ENCODE measurements at places on chromosomes 2 and 18. TPM values are rescaled to one million over a fixed set of nuclear protein-coding genes. Genes with fewer than 3 reads are reported as not detected.

GRCh38 chr2:28745876-28746275 is 5.8 kb upstream of the PPP1CB start:
- no peak for DNase-seq
- no peaks in the 10 kb centered on the region for H3K36me3 ChIP-seq
- no peaks in the 10 kb centered on the region for H3K27me3 ChIP-seq
- no peak overlapping the region for H3K4me3 ChIP-seq
- H3K4me1 ChIP-seq = peaks cover 9% of the 10 kb centered on the region
- no peak overlapping the region for H3K27ac ChIP-seq

GRCh38 chr2:9762941-9763340 is 80.3 kb upstream of the TAF1B start:
- H3K27me3 ChIP-seq = no peaks in the 10 kb centered on the region
- H3K27ac ChIP-seq = no peak overlapping the region
- DNase-seq = no peak
- H3K4me3 ChIP-seq = no peak overlapping the region
- no peaks in the 10 kb centered on the region for H3K36me3 ChIP-seq

DNA sequence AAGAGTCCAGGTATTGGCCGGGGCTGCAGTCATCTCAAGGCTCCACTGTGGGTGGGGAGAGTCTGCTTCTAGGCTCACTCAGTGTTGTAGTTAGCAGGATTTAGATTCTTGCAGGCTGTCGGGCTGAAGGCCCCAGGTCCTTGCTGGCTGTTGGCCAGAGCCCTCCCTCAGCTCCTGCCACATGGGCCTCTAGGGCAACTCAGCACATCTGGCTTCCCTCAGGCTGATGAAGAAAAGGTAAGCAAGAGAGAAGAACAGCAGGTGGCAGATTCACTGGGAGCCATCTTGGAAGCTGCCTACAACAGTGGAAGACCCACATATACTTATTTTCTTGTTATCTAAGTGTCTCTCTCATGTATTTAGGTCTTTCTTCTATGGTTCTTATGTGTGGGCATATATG is 4.3 kb downstream of the MRPS9 start:
- H3K4me3 ChIP-seq = no peak overlapping the region
- peak; percentile 18 for DNase-seq
- H3K27ac ChIP-seq = no peak overlapping the region

DNA sequence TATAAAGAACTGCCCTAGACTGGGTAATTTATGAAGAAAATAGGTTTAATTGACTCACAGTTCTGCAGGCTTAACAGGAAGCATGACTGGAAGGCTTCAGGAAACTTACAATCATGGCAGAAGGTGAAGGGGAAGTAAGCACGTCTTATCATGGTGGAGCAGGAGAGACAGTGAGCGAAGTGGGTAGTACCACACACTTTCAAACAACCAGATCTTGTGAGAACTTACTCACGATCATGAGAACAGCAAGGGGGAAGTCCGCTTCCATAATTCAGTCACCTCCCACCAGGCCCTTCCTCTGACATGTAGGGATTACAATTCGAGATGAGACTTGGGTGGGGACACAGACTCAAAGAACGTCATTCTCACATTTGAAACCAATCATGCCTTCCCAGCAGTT is 260.1 kb upstream of the FAM98A start:
- no peak overlapping the region for H3K4me3 ChIP-seq
- H3K27me3 ChIP-seq = no peaks in the 10 kb centered on the region
- H3K4me1 ChIP-seq = no peaks in the 10 kb centered on the region
- H3K36me3 ChIP-seq = no peaks in the 10 kb centered on the region

GRCh38 chr2:159996792-159997546 is 65.4 kb downstream of the PLA2R1 start:
- H3K4me1 ChIP-seq = no peaks in the 10 kb centered on the region
- H3K4me3 ChIP-seq = no peak overlapping the region
- no peak for DNase-seq
- H3K36me3 ChIP-seq = no peaks in the 10 kb centered on the region

DNA sequence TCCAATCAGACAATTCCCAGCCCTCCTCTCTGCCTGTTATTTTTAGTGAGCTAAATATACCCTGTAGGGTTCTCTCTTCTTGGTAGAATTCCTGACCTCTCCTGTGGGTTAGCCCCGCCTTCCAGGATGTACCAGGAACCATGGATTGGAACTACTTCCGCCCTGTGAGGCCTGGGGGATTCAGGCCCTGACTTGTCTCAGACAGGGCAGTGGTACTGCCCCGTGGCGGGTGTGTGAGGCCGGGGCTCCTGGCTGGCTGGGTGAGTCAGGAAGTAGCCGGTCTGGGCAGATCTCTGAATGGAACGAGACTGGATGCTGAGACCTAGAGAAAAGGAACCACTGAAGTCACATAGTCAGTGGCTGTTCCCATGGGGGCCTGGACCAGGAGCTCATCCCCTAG is 50.5 kb downstream of the DYSF start:
- no peaks in the 10 kb centered on the region for H3K27me3 ChIP-seq
- no peak overlapping the region for H3K4me3 ChIP-seq
- peak; percentile 61 for DNase-seq
- H3K4me1 ChIP-seq = no peaks in the 10 kb centered on the region
- no peaks in the 10 kb centered on the region for H3K36me3 ChIP-seq

DNA sequence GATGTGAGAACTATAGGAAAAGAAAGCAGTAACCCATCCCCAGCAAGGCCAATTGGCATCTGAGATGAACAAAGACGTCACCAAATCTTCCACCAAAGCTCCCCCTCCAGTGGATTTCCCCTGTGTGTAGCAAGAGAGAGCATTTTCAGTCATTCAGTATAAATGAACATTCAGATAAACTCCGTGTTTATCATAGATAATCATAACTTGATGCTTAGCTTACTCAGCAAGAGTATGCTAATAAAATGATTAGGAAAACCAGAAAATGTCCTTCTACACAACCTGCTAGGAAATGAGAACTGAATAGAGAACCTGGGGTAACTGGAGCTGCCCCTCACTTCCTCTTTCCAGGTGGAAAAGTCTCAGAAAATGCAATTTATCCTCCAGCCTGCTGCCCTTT is 198.0 kb upstream of the CCDC150 start:
- H3K4me1 ChIP-seq = no peaks in the 10 kb centered on the region
- no peak overlapping the region for H3K27ac ChIP-seq
- H3K27me3 ChIP-seq = no peaks in the 10 kb centered on the region
- H3K36me3 ChIP-seq = no peaks in the 10 kb centered on the region

GRCh38 chr2:157971702-157972101 is 95.6 kb upstream of the ACVR1 start:
- DNase-seq = no peak
- no peak overlapping the region for H3K27ac ChIP-seq
- H3K36me3 ChIP-seq = no peaks in the 10 kb centered on the region
- no peaks in the 10 kb centered on the region for H3K27me3 ChIP-seq
- H3K4me1 ChIP-seq = no peaks in the 10 kb centered on the region
- H3K4me3 ChIP-seq = no peak overlapping the region

GRCh38 chr2:11495844-11496681 is 30.1 kb upstream of the E2F6 start:
- H3K4me3 ChIP-seq = no peak overlapping the region
- H3K36me3 ChIP-seq = no peaks in the 10 kb centered on the region
- H3K4me1 ChIP-seq = peaks cover 12% of the 10 kb centered on the region
- peak overlapping the region; percentile 46 for H3K27ac ChIP-seq
- DNase-seq = peak; percentile 83

- no peak for DNase-seq
- no peak overlapping the region for H3K27ac ChIP-seq
- no peak overlapping the region for H3K4me3 ChIP-seq
- no peaks in the 10 kb centered on the region for H3K4me1 ChIP-seq
Measured at GRCh38 chr18:78782951-78783563, 196.6 kb upstream of the SALL3 start.

DNA sequence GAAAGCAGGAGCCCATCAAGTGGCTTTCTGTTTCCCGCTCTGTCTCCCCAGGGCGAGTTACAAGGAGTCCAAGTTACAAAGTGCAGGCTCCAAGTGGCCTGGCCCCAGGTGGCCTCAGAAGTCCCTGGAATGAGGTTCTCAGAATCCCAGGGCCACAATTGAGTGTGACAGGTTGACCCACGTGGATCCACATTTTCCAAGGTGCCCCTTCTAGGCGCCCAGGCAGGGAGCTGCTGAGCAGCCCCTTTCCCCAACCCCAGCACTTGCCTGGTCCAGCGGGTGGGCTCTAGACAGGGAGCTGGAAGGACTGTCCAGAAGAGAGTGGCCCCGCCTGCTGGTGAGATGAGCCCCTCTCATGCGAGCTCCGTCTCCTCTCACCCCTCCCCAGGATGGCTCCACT is 253.4 kb downstream of the CYP26B1 start:
- no peaks in the 10 kb centered on the region for H3K4me1 ChIP-seq
- H3K36me3 ChIP-seq = no peaks in the 10 kb centered on the region
- no peak overlapping the region for H3K4me3 ChIP-seq
- no peak overlapping the region for H3K27ac ChIP-seq

DNA sequence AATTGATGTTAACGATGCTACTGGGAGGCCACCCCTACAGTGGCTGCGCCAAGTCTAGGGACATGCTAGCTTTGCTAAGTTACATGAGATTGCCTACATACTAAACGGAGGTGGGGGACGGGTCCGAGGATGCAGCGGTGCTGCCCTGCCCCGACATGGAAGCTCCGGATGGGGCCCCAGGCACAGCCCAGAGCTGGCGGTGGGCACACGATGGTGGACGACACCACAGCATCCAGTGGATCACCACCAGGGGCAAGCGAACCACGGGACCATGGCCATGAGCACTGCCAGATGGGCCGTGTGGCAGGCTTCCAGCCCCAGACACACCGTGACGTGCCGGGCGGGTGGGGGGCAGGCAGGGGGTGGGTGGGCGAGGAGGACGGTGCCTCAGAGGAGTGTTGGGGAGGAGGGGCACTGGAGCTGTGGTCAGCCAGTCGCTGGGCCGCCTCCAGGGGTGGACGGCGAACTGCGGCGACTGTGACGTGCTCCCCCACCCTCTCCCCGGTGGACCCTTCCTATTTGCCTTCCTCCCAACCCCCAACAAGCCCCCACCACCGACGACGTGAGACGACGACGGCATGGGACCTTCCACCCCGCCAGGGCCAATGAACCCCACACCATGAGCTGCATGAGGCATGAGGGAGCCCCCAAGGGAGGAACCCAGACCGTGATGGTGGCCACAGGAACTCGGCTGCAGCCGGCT is 90.6 kb upstream of the ANKRD30BL start:
- no peak overlapping the region for H3K4me3 ChIP-seq
- no peak for DNase-seq
- H3K4me1 ChIP-seq = no peaks in the 10 kb centered on the region
- peaks cover 12% of the 10 kb centered on the region for H3K27me3 ChIP-seq
- no peaks in the 10 kb centered on the region for H3K36me3 ChIP-seq

DNA sequence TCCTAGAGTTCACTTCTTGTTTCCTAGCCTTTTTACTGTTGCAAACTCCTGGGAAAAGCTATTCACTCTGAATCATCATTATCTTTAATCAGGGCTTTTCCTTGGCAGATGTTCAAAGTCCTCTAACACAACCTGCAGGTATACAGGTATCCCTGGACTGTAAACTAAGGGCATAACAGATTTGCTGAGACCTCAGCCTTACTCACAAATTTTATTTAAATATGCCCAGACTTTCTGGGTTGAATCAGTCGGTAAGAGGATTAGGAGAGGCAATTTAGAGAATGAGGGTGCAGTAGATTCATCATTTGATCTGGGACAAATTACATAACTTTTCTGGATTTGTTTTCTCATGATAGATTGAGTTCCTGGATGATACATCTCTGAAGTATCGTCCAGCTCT is 217.8 kb upstream of the STON1 start:
- H3K4me1 ChIP-seq = no peaks in the 10 kb centered on the region
- no peaks in the 10 kb centered on the region for H3K36me3 ChIP-seq
- DNase-seq = no peak
- no peaks in the 10 kb centered on the region for H3K27me3 ChIP-seq
- no peak overlapping the region for H3K27ac ChIP-seq
- no peak overlapping the region for H3K4me3 ChIP-seq

DNA sequence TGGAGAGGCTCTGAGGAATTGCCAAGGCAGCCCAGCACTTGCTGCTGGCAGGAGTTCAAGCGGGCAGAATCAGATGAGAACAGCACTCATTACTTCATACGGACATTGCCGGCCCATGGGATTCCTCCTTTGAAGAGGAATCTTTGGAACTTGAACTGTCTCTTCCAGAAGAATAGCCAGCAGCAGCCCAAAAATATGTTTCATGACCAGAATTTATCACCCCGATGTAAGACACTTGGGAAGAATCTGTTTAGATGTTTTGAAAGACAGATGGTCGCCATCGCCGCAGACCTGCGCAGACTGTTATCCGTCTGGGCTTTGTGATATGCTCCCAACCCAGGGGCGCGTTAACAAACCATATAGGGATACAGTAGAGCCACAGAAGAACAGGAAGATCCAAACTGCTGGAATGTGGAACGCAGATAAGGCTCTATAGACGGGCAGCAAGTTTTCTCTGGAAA is 3.7 kb upstream of the ADI1 start:
- H3K4me1 ChIP-seq = peaks cover 7% of the 10 kb centered on the region
- no peaks in the 10 kb centered on the region for H3K36me3 ChIP-seq
- no peak for DNase-seq

DNA sequence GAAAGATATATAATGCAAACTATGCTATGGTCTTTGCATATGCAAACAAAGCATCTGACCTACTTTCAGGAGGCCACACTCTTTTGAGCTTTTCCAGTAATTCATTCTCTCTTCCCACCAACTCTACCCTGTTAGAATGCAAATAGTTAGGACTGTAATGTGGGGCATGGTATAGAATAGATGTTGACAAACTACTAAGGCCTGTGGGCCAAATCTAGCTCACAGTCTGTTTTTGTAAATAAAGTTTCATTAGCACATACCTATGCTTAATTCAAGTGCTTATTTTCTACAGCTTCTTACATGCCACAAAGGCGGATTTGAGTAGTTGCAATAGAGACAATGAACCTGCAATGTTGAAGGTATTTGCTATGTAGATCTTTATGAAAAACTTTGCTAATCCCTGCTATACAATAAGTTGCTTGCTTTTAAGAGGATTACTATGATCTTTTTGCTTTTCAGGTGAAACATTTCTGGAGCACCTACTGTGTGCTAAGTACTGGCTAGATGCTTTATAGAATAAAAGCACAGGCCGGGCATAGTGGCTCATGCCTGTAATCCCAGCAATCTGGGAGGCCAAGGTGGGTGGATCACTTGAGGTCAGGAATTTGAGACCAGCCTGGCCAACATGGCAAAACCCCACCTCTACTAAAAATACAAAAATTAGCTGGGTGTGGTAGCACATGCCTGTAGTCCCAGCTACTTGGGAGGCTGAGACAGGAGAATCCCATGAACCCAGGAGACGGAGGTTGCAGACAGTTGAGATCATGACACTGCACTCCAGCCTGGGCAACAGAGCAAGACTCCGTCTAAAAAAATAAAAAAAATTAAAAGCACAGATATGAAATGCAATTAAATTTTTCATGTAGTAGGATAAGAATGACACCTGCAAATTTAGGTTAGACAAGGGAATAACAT is 267.8 kb downstream of the DPP10 start:
- no peak overlapping the region for H3K27ac ChIP-seq
- H3K4me3 ChIP-seq = no peak overlapping the region
- H3K4me1 ChIP-seq = no peaks in the 10 kb centered on the region
- H3K36me3 ChIP-seq = no peaks in the 10 kb centered on the region
- DNase-seq = no peak
- H3K27me3 ChIP-seq = no peaks in the 10 kb centered on the region

Gene COBLL1
- 266 TPM for total RNA-seq

Gene SOX11
- under 0.01 TPM for total RNA-seq

Gene GULP1
- total RNA-seq = 89.3 TPM

Gene EN1
- total RNA-seq = 0.98 TPM

Gene SGO2
- 7.1 TPM for total RNA-seq

Gene TMEFF2
- total RNA-seq = 1.1 TPM

Gene HOXD11
- total RNA-seq = not detected

Gene BMP10
- not detected for total RNA-seq

Gene CIB4
- total RNA-seq = 3.5 TPM

Gene SH2D6
- total RNA-seq = not detected

Gene VWA3B
- total RNA-seq = not detected

Gene TUBA3E
- not detected for total RNA-seq

Gene IL1R2
- 26.0 TPM for total RNA-seq

Gene B3GNT7
- 57.2 TPM for total RNA-seq
